ENCODE measurements at places on chromosomes 3 and 15. TPM values are rescaled to one million over a fixed set of nuclear protein-coding genes. Genes with fewer than 3 reads are reported as not detected.

LYZL4 gene
- not detected for total RNA-seq

GRCh38 chr15:70236341-70237086 is 138.8 kb upstream of the TLE3 start:
- peak; percentile 97 for DNase-seq

- peak; percentile 66 for DNase-seq
These were observed 236.3 kb downstream of the MEX3B start for GRCh38 chr15:81809543-81809942.

DNA sequence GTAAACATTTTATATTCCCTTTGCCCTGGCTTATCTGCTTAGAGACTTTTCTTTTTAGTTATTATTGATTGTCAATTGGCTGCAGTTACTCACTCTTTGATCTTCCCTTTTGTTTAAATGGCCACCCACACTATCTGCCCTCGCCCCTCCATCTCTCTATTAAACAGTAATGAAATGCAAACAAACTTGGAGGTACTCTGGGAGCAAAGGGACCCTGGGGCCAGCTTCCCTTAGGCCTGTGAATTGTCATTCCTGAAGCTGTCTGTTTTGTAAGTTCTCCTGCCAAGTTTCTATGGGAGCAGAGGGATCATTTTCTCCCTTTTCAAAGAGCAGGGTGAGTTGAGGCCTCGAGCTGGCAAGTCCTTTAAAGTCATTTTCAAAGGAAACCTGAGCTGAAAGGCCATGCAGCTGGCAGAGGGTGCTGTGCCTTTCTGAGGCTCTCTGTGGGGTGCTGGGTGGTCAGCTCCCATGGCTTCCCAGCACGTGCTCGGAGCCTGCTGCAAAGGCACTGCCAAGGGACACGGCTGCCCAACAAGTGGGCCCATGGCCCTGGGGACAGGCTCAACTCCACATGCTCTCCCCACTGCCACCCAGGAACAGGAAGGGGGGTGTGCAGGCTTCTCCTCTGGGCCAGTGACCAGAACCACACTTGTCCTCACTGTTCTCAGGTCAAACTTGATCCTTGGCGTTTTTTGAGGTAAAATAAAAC is 17.4 kb upstream of the RTP2 start:
- no peak for DNase-seq

Measured in HT1080 (cell line).